Esophagus squamous epithelium (tissue), 5 donors: ENCODE measurements at places on chromosomes 11 and 22. TPM values are rescaled to one million over a fixed set of nuclear protein-coding genes. Genes with fewer than 3 reads are reported as not detected.

GRCh38 chr11:82890936-82891335 is 9.3 kb downstream of the PRCP start:
- no peaks in the 10 kb centered on the region for H3K36me3 ChIP-seq
- DNase-seq = no peak
- H3K27ac ChIP-seq = no peak overlapping the region

C22orf15 gene
- not detected for total RNA-seq

DNA sequence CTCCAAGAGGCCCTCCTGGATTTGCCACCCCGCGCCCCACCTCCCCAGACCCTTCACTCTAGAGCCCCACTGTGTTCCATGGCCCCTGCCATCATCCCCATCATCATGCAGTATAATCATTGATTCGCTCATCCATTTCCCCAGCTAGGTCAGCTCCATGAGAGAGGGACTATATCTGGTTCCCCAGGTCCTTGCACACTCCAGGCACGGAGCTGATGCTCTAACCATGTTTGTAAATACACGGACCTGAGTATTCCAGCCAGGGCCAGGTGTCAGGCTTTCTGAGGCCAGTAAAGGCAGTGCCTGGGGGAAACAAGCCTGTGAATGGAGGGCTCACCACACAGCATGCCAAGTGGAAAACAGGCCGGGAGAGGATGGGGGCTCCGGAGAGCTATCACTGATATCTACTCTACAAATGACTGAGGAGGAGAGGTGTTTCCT is 27.1 kb upstream of the OAF start:
- no peak for DNase-seq
- peak overlapping the region; percentile 71 for H3K27ac ChIP-seq
- no peak overlapping the region for H3K4me3 ChIP-seq
- no peaks in the 10 kb centered on the region for H3K36me3 ChIP-seq
- H3K4me1 ChIP-seq = peaks cover 5% of the 10 kb centered on the region

CADM1 gene
- total RNA-seq = 5.4 TPM

- no peaks in the 10 kb centered on the region for H3K27me3 ChIP-seq
- no peak overlapping the region for H3K4me3 ChIP-seq
- no peak overlapping the region for H3K27ac ChIP-seq
- no peaks in the 10 kb centered on the region for H3K4me1 ChIP-seq
- no peak for DNase-seq
These were observed 1.6 kb downstream of the OR10A2 start for GRCh38 chr11:6864438-6864837.

CREB3L1 gene
- total RNA-seq = 2.1 TPM

DNA sequence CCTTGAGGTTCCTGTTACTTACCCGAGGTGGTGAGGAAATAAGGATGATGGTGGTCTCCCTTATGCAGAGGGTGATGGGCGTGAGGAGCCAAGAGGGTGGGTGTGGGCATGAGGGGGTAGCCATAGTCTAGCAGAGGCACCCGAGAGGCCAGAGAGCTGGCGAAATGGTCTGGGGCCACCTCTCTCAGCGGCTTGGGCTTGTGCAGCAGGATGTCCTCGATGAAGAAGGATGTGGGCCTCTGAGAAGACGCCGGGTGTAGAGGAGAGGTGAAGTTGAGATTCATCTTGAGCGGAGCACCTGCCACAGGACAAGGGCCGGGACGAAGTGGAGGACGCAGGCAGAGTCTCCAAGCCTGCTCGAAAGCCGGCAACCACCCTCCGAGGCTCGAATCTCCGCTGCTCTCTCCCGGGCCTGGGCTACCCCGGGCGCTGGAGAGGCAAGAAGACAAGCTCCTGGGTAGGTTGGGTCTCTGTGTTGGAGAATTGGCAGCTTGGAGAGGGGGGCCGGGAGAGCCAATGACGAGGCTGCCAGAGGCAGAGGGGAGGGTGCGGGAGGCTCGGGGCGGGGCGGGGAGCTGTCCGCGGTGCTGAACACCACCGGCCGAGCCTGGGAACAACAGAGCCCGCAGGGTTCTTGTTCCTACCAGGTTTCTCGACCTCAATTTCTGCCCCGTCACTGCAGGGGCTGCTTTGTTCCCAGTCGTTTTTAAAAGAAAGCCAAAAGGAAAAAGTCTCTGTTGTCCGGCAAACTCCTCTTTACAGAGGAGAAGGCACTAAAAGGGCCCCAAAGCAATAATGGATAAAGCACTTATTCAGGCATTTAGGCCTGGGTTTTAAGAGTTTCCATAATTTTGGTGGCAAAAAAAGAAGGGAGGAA is at the start of gene BSX:
Gene BSX, minus strand, starts transcription at position 447 of the 877 bp plus-strand sequence. Its CDS starts 163 bp downstream, at position 284.
- H3K27ac ChIP-seq = no peak within 1 kb of the TSS
- H3K36me3 ChIP-seq = no peaks in the 10 kb centered on the region
- no peak within 1 kb of the TSS for H3K4me3 ChIP-seq

DNA sequence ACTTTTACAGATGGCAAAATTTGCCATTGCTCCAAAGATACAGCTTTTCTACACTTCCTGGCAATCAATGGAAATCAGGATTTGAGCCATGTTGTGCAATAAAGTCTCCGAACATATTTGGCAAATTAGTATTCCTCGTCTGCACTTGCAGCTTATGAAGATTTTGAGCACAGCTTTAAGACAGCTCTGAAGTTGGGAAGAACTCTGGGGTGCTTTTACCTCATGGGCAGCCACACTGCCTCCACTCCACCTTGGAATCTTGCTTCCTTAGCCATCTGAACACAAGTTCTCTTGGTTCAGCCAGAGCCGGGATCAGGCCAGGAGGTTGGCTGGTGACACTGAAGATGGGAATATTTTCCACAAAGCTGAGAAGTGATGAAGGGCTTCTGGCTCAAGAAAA is 191.2 kb downstream of the CWF19L2 start:
- H3K27me3 ChIP-seq = no peaks in the 10 kb centered on the region
- H3K4me3 ChIP-seq = no peak overlapping the region
- H3K36me3 ChIP-seq = no peaks in the 10 kb centered on the region
- H3K4me1 ChIP-seq = no peaks in the 10 kb centered on the region

GRCh38 chr11:130544266-130544665 is 95.8 kb downstream of the ADAMTS15 start:
- no peak overlapping the region for H3K4me3 ChIP-seq
- no peaks in the 10 kb centered on the region for H3K4me1 ChIP-seq

KCNJ11 gene
- 1.1 TPM for total RNA-seq

DNA sequence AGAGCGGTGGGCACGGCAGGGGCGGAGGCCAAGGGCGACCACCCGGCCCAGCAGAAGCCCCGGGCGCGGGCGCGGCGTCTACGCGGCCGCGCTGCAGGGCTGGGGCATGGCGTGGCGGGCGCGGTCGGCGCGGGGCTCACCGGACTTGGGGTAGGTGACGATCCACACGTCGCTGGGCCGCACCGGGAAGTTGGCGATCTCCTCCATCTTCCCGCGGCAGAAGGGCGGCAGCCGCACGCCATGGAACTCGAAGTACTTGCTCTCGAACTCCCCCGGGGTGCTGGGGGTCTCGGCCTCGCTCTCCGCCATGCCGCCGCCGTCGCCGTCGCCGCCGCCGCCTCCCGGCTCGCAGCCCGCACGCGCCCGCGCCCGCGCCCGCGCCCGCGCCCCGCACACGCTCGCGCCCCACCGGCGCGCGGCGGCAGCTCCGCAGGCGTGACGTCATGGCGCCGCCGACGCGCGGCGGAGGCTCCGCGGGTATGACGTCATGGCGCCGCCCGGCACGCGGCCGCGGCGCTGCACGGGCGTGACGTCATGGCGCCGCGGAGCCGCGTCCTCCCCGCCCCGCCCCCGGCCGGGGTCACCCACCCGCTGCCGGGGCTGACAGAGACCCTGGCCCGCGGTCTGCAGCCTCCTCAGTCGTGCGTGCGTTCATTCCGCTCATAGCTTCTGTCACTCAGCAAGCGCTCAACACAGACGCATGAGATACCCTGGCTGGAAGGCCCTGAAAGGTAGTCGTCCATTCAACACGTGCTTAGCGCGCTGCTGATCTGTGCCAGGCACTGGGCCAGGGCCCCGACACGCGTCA is at the start of gene SULT4A1:
Gene SULT4A1, minus strand, starts transcription at position 440 of the 808 bp plus-strand sequence. Its CDS starts 131 bp downstream, at position 309.
- DNase-seq = no peak
- H3K27ac ChIP-seq = no peak within 1 kb of the TSS
- H3K36me3 ChIP-seq = no peaks in the 10 kb centered on the region

GRCh38 chr11:86395061-86395551 is 20.4 kb downstream of the CCDC81 start:
- H3K36me3 ChIP-seq = no peaks in the 10 kb centered on the region
- no peaks in the 10 kb centered on the region for H3K4me1 ChIP-seq
- H3K4me3 ChIP-seq = no peak overlapping the region
- H3K27ac ChIP-seq = no peak overlapping the region

- H3K27ac ChIP-seq = no peak overlapping the region
- H3K36me3 ChIP-seq = no peaks in the 10 kb centered on the region
- H3K4me1 ChIP-seq = no peaks in the 10 kb centered on the region
These were observed 29.9 kb upstream of the AQP11 start for GRCh38 chr11:77559686-77560401.
